Activated CD8-positive, alpha-beta memory T cell treated with anti-CD3 and anti-CD28 coated beads for 24 hours (primary cell): ENCODE measurements at places on chromosomes 12 and 14.

GRCh38 chr12:131093604-131093955 lies 139.9 kb downstream of the ADGRD1 start:
- DNase-seq: no peak

DNA sequence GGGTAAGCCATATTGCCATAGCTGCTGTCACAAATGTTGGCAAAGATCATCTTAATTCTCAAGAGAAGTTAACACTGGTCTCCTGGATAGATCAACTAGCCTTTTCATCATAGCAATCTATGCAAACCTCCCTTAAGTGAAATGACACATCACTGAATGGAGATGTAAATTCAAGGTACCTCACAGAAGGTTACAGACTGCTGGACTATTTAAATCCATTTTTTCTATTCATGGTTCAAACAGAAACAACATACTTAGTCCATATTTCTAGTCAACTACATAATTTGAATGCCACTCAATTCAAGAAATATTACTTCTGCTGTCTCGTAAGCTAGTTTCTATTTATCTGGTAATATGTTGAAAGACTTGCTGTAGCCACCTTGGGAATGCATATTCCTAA lies 748.3 kb downstream of the C12orf50 start:
- no peak for DNase-seq

- no peak for DNase-seq
These were observed 827.0 kb downstream of the AACS start for GRCh38 chr12:125892276-125892675.

DNA sequence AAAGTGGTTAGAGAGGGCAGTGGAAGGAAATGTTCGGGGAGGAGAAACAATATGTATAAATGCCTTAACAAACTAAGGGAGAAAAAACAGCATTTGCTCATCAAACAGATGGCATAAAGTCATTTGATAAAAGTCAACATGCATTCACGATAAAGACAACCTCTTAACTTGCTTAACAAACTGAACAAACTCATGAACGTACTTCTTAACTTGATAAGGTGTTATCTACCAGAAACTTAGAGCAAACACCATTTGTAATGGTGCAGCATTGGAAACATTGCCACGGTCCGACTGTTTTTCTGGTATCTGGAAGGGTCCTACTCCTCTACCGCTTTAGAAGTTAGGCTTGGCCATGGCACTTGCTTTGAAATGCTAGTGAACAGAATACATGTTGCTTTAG lies 4.2 kb upstream of the RPS6KL1 start:
- DNase-seq: no peak

GRCh38 chr12:94172031-94172430 lies 23.7 kb downstream of the PLXNC1 start:
- no peak for DNase-seq

- no peak for DNase-seq
These were observed 1415.2 kb downstream of the AACS start for GRCh38 chr12:126480451-126480850.

- no peak for DNase-seq
These were observed 162.3 kb downstream of the NDUFA12 start for GRCh38 chr12:94841177-94841576.

- DNase-seq: no peak
These were observed 16.1 kb upstream of the KIF21A start for GRCh38 chr12:39459027-39459434.

GRCh38 chr12:110183386-110183785 lies 59.2 kb downstream of the IFT81 start:
- no peak for DNase-seq

DNA sequence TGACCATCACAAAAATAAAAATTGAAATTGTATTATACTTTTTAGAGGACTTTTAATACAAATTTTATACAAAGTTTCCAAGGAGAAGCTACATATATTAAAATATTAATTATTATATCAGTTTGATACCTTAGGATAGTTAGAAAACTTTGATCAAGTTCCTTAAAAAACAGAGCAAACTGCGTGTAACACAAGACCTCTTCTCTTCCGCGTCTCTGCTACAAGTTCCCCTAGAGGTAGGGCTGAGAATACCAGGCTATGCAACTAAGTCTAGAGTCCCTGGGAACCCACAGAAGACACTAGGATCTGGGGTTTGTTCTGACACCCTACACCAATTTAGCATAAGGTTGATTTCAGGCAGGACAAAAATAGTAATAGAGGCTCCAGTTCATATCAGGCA lies 319.0 kb downstream of the FOXG1 start:
- DNase-seq: no peak

DNA sequence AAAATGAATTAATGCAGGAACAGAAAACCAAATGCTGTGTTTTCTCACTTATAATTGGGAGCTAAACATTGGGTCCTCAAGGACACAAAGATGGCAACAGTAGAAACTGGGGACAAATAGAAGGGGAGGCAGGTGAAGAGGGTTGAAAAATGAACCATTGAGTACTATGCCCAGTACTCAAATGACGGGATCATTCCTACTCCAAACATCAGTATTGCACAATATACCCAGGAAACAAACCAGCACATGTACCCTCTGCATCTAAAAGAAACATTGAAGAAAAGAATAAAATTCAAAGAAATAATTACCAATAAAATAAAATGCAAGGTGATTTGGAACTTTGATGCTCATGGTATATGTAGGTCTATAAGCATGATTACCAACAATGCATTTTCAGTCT lies 110.8 kb downstream of the LMO3 start:
- no peak for DNase-seq

DNA sequence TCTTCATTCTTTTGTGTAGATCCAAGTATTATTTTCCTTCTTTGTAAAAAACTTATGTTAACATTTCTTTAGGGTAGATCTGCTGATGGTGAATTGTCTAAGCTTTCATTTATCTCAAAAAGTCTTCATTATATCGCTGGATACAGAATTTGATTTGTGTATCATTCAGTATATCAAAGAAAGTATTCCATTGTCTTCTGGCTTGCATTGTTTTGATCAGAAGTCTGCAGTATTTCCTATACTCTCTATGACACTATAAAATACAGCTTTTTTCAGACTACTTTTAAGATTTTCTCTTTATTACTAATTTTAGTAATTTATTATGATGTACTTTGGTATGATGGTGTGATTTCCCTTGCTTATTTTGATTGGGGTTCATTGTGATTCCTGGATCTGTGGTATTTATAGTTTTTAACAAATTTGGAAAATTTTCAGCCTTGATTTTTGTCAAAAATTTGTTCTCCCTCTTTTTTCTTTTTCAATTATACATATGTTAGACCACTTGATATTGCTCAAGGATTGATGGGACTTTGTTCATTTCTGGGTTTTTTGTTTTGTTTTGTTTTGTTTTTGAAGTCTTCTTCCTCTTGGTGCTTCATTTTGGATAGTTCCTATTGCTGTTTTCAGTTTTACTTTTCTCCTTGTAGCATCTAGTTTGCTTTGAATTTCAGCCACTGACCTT lies 176.5 kb downstream of the ZFP36L1 start:
- no peak for DNase-seq

GRCh38 chr12:111401167-111401605 lies 4.5 kb upstream of the SH2B3 start:
- no peak for DNase-seq

- DNase-seq: no peak
These were observed 1.4 kb downstream of the ZNF385A start for GRCh38 chr12:54383041-54383609.

- peak; percentile 91 for DNase-seq
These were observed 2.8 kb upstream of the UBC start for GRCh38 chr12:124917135-124917840.
